ENCODE measurements at places on chromosomes 16 and 17.

DNA sequence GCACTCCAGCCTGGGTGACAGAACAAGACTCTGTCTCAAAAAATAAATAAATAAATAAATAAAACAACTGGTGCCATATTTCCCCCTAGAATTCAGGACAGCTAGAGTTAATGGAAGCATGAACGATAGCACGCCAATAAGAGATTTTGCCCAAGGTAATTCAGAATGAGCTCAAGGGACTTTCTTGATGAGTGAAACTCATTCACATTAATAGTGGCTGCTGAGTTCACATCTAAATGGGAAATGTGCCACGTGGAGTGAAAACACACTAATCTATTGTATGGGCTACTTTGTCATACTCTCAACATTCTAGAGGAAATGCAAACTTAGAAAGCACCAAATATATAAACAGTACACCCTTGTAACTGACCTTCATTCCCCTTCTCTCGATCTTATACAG, 47.4 kb upstream of the PSMD7 start:
- DNase-seq, result no peak

DNA sequence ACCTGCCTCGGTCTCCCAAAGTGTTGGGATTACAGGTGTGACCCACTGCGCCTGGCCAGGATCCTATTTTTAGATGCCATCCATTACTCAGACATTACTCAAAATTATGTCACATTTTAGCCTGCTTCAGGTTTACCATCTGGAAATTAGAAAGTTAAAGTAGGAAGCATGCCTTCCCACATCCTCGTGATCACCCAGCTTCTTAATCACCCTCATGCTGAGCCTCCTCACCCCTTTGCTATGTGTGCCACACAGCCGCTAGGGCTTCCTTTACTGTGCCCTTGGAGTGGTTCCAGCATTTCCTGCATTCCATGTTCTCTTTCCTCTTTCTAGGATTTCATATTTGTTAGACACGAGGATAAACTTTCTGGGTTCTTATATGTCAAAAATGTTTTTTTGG, 9.3 kb downstream of the ADORA2B start:
- DNase-seq, result no peak

DNA sequence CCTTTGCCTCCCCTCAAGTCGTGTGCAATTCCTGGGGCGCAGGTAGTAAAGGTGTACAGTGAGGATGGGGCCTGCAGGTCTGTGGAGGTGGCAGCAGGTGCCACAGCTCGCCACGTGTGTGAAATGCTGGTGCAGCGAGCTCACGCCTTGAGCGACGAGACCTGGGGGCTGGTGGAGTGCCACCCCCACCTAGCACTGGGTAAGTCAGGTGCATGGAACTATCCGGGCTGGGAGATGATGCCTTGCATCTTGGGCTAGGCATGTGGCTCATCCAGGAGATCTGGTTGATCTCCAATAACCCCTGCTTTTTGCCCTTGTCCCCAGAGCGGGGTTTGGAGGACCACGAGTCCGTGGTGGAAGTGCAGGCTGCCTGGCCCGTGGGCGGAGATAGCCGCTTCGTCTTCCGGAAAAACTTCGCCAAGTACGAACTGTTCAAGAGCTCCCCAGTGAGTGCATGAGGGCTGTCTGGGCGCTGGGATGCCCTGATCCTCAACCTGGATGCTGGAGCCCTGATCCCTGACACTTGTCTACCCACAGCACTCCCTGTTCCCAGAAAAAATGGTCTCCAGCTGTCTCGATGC, 5.2 kb downstream of the GRB7 start:
- no peak for DNase-seq

DNA sequence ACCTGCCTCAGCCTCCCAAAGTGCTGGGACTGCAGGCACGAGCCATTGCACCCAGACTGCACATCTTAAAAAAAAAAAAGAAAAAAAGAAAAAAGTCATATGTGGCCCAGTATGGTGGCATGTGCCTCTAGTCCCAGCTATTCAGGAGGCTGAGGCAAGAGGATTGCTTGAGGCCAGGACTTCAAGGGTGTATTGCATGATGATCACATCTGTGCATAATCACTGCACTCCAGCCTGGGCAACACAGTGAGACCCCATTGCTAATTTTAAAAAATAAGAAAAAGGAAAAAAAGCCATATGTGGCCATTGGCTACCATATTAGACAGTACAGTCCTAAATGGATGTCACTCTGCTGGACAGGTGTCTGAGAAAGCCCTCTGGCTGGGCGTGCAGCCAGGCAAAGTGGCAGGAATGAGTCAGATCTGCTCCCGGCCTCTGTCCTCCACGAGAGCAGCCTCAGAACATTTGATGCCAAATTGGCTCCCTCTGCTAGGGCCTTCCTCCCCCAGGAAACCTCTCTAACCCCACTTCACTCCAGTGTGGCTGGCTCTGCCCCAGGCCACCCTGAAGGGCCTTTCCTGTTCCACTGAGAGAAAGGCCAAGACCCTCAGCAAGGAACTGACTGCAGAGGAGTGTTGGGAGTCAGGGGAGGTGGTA, 14.7 kb downstream of the CA7 start:
- no peak for DNase-seq

- no peak for DNase-seq
These were observed 25.0 kb downstream of the RAB11FIP4 start for GRCh38 chr17:31416503-31416923.

DNA sequence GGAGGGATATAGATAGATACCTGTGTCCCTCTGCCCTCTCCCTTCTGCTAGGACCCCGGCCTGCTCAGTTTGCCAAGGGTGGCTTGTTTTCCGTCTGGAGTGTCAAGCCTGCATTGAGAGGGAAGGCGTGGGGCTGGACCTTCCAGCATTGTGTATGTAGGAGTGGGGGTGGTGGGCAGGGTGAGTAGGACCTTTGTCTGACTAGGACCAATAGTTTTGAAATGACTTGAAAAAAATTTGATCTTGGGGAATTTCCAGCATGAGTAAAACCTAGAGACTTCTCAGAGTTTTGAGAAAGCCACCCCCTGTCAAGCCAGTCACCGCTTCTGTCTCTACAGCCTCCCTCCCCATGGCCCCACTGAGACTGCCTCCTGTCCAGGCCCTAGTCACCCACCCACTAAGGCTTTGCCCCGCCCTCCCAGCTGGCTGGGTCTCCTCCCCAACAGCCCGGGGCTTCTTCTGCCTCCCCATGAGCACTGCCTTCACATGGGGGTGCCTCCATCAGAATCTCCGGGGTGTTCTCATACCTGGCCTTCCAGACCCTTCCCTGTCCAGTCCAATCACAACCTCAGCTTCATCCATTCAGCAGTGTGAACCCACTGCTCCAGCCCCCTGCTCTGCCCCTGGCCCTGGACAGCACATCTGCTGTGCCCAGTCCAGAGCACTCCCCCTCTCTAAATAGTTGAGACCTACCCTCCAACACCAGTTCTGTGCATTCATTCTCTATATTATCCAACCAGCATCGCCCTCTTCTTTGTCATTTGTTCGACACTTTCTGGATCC, 207.0 kb downstream of the MSI2 start:
- DNase-seq, result peak; percentile 74

DNA sequence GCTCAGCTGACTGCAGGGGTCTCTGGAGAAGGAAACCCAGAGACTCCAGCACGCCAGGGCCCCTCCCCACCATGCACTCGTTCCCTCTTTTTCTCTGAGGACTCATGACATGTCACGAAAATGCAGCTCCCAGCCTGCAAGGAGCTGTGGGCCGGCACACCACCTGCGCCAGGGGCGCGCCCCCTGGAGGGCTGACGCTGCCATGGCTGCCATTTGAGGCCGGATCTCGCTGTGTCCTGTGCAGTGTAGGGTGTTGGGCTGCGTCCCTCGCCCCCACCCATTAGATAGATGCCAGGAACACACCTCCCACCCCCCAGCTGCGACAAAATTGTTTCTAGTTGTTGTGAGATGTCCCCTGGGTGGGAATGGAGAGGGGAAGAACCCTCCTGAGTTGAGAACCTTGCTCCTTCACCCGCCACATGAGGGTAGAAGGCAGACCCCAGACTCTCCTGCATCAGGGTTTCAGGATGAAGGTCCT, 8.2 kb downstream of the SYNGR2 start:
- peak; percentile 52 for DNase-seq

GRCh38 chr17:751269-752001, 629 bp downstream of the GEMIN4 start:
- peak; percentile 26 for DNase-seq

Measured in activated CD4-positive, CD25-positive, alpha-beta regulatory T cell (primary cell).